ENCODE measurements at places on chromosomes 7 and 10.

DNA sequence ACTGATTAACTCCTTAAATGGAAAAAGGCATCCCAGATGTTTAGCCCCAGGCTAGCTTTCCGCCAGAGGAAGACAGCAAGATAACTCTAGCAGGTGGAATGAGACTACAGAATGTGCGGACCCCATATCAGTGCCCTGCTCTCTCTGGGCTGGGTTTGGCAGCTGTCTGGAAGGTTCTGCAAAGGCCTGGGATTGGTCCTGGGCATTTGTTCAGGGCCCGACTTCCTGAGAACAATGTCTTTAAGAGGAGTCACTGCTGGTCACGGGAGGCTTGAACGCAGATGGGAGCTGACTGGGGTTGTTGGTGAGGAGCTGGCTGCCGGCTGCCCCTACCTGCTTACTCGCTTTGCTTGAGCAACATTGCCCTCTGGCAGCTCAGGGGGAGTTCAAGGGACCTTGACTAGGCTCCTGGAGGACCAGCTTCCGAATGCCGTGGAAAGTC, 130.6 kb upstream of the BTBD16 start:
- DNase-seq: no peak

- no peak for DNase-seq
These were observed 3.0 kb upstream of the PRSS37 start for GRCh38 chr7:141844256-141844655.

GRCh38 chr10:119737823-119738222, 12.0 kb downstream of the INPP5F start:
- no peak for DNase-seq

GRCh38 chr10:63374991-63375390, 90.8 kb downstream of the JMJD1C start:
- DNase-seq: no peak

GRCh38 chr7:20299145-20299544, 31.6 kb upstream of the ITGB8 start:
- DNase-seq: no peak

DNA sequence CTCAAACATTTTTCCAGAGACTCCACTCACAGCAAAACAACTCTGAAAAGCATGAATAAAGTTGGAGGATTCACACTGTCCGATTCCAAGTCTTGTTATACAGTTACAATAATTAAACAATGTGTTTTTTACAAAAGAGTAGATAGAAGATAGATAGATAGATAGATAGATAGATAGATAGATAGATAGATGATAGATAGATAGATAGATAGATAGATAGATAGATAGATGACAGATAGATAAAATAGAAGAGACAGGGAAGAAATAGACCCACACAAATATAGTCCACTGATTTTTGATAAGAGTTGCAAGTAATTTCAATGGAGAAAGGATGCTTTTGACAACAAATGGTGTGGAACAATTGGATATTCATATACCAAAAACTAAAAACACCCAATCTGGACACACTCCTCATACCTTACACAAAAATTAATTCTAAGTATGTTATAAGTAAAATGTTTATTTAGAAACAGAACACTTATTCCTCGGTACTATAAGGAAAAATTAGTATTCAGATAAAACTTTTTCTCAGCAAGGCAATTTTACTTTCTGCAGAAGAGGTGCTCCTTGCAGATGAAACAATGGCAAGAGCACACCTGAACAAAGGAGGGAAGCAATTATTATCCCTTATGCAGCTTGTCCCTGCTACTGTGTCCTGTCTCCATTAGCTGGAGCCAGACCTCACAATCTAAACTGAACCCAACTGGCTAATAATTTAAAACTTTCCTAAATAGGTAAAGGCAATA, 5.7 kb upstream of the TAS2R39 start:
- DNase-seq: no peak

Data from ecto neural progenitor cell (in vitro differentiated cells).